Activated T-cell treated with anti-CD3 and anti-CD28 coated beads for 48 hours (primary cell): ENCODE measurements at places on chromosomes 11 and 22.

DNA sequence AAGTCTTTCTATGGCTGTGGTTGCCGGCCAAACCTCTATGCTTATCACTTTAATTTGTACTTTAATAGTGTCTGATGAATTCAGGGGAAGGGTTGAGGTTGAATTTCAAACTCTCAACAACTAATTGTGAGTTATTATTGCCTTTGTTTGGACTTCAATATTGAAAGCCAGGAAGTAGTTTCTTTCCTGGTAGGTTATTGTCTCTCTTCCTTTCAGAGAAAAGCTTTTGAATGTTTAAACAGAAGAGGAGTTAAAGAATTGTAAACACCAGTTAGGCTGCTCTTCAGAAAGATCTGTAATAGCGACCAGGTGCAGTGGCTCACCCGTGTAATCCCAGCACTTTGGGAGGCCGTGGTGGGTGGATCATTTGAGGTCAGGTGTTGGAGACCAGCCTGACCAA lies 22.2 kb downstream of the NNMT start:
- no peak for DNase-seq

- DNase-seq, result no peak
Measured at GRCh38 chr11:124075841-124076651, 34.9 kb upstream of the OR10G7 start.

DNA sequence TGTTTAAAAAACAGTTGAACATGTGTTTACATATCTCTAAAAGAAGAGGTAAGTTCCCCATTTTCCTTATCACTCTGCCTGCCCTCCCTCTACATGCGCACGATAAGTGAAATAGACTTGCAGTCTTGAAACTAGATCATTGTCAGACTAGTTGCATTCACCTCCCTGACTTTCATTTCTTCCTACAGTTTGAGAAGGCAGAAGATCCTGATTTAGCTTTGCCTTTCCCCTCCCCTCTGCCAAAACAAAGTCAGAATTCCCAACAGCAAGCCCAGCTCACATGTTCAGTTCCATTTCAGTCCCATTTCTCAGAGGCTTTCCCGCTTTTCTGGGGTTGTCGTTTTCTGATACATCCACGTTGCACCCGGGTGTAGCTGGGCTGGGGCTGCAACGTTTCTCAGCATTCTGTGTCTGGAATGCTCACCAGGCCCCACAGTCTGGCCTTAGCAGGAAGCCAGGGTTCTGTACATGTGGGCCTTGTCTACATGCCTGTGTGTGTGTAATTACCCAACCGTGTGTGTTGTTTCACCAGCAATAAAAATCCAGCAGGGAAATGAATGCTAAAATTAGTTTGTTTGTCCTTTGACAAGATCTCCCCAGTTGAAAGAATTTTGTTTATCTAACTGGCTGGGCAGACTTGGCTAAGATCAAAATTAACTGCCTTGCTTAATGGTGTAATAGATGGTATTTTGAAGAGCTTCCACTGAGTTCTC lies 179.2 kb downstream of the DBX1 start:
- no peak for DNase-seq

- no peak for DNase-seq
Measured at GRCh38 chr11:65401073-65401802, 14.8 kb downstream of the FRMD8 start.

GRCh38 chr11:2655834-2656622 lies 43.8 kb downstream of the KCNQ1OT1 start:
- DNase-seq, result no peak

DNA sequence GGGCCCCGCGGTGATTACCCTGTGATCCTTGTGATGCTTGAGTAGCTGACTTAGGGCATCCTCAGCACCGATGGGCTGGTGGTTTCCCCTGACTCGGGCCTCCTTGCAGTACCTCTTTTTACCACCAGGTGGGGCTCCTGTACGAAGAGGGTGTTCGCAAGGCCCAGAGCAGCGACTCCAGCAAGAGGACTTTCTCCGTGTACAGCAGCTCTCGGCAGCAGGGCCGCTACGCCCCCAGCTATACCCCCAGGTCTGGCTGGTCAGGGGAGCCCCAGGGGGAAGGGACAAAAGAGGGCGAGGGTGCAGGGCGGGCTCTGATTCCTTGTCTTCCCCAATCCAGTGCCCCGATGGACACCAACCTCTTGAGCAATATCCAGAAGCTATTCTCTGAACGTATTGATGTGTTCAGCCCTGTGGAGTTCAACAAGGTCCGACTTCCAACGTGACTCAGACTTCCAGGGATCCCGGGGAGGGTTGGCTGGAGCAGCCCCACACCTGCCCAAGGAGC lies 1.3 kb upstream of the TM7SF2 start:
- DNase-seq, result peak; percentile 92

DNA sequence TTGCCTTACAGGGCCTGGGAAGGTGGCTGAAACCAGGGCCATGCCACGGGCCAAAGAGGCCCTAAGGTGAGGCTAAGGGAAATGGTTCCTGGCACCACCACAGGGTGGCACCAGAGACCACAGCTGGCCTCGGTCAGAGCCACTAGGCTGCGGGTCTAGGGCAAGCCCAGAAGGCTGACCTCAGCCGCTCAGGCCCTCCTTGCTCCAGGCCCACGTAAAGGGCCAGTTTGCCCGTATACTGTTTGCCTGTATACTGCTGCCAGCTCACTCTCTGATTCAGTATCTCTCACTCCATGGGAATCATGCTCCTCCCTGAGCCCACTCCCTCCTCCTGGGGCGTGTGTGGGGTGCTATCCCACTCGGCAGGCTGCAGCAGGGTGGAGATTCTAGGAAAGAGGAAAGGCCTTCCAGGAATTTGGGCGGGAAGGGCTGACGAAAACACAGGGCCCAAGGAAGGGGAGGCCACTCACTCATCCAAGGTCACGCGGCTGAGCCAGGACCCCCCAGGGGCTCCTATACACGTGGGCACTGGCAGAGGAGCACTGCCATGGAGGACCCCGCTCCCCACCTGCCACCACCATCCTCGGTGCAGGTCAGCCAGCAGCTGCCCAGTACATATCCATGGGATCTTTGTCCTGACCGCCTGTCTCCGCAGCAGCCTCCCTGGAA lies 62.4 kb downstream of the NECTIN1 start:
- DNase-seq, result peak; percentile 48

- no peak for DNase-seq
Measured at GRCh38 chr22:26585104-26585790, 4.7 kb downstream of the TPST2 start.

DNA sequence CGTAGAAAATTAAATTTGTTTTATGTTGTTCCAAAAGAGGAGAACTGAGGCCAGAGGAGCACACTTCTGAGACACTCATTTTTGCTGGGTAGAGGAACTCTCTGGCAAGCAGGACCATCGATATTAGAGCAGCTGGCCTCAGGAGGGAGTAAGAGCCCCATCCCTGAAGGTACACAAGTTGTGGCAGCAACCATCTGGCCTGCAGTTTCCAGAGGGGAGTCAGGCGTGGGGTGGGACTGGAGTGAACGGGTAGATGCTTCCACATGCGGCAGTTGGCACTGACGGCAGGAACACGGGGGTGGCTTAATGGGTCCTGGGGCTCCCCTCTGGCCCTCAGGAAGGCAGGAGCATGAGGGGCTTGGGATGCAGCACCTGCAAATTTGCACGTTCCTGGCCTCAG lies 13.2 kb upstream of the SSTR3 start:
- no peak for DNase-seq

DNA sequence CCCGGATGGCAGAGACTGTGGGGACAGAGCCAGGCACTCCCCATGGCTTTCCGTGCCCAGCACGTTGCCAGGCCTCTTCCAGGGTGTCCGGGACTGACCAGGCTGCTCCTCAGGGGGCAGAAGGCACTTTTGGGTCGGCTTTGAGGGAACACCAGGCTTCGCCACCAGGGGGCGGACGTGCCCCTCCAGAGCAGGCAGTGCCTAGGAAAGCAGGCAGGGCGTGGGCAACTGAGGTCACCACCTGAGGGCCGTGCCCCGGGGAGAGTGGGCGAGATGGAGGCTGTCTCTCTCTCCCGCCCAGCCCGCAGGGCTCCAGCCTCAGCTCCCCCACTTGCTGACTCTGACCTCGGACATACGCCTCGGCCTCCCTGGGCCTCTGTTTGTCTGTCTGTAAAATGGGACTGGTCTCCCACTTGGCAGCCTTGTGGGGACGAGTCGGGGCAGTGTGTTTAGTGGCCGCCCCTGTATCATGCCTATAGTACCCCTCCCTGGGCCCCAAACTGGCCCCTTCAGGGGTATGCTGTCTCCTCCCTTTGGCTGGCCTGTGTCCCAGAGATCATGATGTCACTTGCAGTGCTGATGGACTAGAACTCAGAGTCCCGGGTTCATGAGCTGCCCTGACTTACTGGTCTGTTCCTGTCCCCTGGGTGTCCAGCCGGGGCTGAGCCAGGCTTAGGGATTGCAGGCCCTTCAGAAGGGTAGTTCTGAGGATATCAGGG lies 4.4 kb upstream of the PRR5 start:
- DNase-seq, result peak; percentile 81

- no peak for DNase-seq
Measured at GRCh38 chr22:37269936-37270678, 12.2 kb upstream of the CYTH4 start.

GRCh38 chr11:67267188-67268080 lies 1.2 kb downstream of the GRK2 start:
- DNase-seq, result no peak

DNA sequence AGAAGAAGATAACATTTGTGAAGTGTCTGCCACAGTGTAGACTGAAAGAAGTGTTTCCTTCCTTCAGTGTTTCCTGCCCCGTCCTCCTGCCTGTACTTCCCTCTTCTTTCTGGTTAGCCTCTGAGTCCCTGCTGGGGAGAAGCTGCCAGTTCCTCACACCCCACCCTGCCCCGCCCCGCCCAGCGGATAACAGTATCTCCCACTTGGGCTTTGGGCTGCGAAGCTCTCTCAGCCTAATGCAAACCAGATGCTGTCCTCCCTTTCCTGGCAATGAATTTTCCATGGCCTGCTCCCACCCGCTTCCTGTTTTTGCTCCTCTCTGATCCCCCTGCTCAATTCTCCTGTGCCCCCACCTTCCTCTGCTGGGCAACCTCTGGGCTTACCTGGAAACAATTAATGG lies 5.2 kb upstream of the RAB3IL1 start:
- DNase-seq, result no peak

DNA sequence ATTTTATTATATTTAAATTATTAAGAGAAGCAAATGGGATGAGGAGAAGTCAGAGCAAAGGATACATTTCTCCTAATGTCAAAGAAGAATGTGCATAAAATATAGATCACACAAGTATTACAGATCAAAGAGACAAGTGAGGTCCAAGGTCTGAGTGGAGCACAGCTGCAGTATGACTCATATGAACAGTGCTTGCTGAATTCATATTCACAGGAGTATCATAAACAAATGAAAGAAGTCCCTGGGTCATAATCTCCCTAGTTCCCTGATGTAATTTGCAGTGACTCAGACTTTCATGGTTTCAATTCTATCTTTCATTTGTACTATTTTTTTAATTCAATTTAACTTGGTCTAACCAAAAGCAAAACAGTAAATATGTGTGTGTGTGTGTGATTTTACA lies 499.0 kb upstream of the CCDC179 start:
- no peak for DNase-seq

- no peak for DNase-seq
Measured at GRCh38 chr22:19799322-19800190, 39.0 kb downstream of the TBX1 start.

DNA sequence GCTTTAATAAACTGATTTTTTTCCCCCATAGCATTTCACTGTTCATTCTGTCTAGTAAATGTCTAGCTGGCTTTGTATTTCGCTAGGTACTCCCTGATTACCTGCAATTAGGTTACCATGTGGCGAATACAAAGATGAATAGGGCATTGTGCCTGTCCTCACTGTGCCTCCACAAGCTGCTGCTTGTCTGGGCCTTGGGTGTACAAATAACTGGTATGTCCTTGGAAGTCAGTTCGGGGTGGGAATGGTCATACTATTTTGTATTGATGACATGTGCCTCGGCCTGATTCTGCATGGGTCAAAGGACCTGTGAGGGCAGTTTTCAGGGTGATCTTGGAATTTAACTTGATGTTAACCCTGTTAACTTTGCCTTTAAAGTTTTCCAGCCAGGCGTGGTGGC lies 11.4 kb downstream of the RBM4 start:
- DNase-seq, result no peak

DNA sequence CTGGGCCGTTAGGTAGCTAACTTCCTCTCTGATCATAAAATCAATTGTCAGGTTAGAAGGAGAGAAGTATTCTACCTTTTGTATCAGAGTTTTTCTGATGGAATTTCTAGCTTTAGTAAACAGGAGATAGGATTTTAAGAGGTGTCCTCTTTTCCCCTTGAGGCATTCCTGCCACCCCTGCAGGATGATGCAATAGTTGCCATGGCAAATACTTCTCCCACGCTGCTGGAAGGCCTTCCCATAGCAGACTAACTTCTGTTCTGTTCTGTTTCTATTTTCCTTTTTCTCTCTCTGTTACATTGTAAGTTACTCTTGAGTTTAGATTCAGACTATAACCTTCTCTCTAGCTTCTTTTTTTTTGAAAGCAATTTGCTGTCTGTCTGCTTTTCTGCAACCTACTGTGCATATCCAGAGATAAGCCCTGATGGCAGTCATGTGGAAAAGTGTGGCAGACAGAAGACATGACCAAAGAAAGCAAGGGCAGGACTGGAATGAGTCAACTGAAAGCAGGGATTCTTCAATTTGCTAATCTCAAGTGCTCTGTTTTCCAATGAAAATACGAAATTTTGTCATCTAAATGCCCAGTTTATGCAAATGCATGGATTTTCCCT lies 679.1 kb downstream of the DLG2 start:
- DNase-seq, result no peak

DNA sequence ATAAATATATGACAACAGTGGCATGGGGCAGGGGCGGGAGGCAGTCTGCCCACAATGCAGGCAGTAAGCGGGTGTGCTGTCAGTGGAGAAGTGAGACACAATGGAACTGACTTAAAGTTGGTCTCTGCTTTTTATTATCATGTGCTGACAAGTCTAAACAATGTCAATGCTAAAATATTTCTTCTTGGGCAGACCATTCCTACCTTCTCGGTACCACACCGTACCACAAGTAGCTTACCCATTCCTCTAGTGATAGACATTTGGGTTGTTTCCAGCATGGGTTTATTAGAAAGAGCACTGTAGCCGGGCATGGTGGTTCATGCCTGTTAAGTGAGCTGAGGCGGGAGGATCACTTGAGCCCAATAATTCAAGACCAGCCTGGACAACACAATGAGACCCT lies 2.6 kb upstream of the CHADL start:
- no peak for DNase-seq

DNA sequence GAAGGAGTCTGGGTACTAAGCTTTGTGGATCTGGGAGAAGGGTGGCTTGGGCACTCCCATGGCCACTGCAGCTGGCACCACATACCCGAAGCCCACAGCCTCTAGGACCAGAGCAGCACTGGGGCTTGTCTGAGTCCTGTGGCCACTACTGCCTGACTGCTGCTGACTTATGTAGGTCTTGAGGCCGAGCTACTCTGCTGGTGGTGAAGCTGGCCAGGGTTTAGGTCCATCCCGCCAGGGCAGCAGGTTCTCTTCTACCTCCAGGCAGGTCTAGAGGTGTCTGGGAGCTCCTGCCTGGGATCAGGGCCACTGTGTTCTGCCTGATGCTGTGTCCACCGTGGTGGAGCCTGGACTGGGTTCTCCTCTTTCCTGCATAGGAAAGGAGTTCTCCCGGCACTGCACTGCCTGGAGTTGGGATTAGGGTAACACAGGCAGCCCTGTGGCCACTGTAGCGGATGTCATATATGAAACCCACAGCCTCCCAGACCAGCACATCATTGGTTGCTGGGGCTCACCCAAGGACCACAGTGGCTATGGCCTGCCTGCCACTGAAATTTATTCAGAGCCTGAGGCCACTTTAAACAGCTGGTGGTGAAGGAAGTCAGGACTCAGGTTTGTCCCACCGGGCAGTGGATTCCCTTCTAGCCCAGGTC lies 109.8 kb upstream of the SERPIND1 start:
- DNase-seq, result no peak
